ENCODE measurements at places on chromosomes 6 and 20.

- peak; percentile 67 for DNase-seq
These were observed 305.3 kb downstream of the CLIC5 start for GRCh38 chr6:45710304-45710821.

DNA sequence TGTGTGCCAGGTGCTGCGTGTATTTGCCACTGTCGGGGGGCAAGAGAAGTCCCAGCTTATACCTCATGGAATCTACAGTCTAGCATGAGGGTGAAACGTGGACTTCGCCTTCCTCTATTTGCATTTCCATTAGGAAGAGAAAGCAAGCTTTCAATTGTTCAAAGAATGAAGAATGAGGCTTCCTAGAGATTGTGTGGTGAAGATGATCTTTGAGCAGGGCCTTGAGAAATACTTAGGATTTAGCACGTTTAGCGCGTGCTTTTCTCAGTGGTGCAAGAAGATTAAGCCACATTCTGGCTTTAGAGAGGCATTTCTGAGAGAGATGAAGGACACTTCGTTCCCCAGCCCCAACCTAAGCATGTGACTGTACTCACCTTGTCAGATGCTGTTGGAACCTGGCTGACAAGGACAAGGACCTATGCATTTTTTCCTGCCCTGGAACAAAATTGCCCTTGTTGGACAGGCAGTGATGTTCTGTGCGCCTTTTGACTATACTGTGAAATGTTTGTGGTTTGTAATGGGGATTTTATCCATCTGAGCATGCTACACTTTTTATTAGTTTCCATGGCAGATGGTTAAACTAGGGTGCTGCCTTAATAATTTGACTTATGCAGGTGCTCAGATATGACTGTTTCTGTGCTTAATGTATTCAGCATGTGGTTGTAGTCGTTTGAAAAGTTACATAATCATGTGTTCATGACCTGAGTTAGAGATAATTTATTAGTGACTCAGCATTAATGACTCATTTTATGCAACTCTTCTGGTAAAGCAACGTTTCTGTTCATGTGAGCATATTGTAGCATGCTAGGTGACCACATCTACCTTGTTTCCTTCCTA is 10.7 kb downstream of the TULP4 start:
- no peak for DNase-seq

DNA sequence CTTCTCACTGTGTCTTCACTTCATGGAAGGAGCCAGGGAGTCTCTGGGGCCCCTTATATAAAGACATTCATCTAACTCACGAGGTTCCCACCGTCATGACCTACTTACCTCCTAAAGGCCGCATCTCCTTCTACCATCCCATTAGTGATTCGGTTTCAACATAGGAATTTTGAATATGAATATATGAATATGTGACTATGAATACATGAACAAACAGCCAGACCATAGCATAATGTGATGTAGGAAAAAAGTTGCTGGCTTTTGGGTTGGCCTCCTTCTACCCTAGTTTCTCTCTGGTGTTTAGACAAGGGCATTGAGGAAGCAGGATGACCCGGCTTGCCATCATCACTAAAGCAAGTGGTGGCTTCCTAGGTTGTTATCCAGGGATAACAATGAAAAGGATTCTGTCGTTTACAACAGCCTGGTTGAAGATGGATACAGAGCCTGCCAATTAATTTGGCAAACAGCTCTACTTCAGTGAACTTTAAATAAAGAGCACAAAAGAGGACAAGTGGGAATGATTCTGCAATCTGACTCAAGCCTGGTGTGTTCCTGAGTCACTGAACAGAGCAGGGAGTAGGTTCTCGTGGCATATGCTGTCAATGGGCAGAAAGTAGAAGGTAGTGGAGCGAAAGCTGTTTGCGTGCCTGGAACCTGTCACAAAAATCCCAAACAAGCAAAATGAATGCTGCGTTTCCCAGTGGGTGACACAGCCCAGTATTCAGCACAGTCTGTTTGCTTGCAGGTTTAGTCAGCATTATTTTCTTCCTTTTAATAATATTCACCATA is 44.0 kb upstream of the DOK5 start:
- DNase-seq = no peak

GRCh38 chr20:4942331-4942730 is 59.0 kb downstream of the SLC23A2 start:
- DNase-seq = no peak

DNA sequence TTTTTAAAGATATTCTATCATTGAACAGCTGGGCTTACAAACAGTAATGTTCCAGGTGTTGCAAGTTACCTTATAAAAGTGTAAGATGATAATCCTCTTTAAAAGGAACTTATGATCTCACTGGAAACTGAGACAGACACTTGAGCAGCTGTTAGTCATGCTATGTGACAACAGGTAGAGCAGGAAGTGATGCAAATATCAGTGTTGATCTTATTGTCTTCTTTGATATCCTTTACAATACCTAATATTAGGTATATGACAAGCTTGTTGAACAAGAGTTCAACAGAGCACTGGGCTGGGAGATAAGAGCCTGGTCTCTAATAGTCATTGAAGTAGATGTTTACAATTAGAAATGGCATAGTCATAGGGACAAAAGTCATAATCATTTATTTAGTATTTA is 150.0 kb downstream of the UBE3D start:
- DNase-seq = no peak

Data from activated naive CD8-positive, alpha-beta T cell treated with anti-CD3 and anti-CD28 coated beads, Interleukin-2, amount 50 U/mL, for 16 hours (primary cell).